H1 (cell line): ENCODE measurements at places on chromosomes 2 and 18. TPM values are rescaled to one million over a fixed set of nuclear protein-coding genes. Genes with fewer than 3 reads are reported as not detected.

DNA sequence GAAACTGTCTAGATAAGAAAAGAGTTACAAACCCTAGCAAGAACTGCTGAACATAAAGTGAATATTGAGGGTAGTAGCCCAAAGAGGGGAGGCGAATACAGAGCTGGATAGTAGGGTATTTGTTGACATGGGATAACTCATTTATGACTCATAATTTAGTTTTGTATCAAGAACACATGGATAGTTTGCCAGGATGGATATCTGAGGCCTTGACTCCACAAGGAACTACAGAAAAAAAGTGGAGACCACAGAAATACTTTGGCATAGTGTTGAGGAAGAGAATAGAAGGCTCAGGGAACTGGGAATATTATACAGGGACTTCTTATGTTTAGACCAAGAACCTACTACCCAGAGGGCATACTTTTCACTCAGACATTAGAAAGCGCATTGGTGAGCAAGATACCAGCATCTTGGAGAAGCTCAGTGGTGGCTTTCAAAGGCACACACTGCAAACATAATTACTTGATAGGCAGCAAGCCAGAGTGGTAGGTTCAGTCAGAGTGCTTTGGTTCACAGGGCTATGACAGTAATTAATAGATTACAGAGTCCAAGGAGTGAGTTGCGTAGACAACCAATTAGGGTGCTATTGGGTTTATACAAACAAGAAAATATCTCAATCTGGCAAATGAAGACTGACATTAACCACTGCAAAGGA is 51.9 kb upstream of the ZBTB7C start:
- no peak for DNase-seq
- no peaks in the 10 kb centered on the region for H3K36me3 ChIP-seq
- no peaks in the 10 kb centered on the region for H3K27me3 ChIP-seq
- no peak overlapping the region for H3K27ac ChIP-seq
- H3K4me1 ChIP-seq: no peaks in the 10 kb centered on the region

- no peaks in the 10 kb centered on the region for H3K4me1 ChIP-seq
- DNase-seq: peak; percentile 73
- no peaks in the 10 kb centered on the region for H3K36me3 ChIP-seq
- no peaks in the 10 kb centered on the region for H3K27me3 ChIP-seq
- no peak overlapping the region for H3K27ac ChIP-seq
Measured at GRCh38 chr2:35410431-35411061, 945.0 kb upstream of the CRIM1 start.

DNA sequence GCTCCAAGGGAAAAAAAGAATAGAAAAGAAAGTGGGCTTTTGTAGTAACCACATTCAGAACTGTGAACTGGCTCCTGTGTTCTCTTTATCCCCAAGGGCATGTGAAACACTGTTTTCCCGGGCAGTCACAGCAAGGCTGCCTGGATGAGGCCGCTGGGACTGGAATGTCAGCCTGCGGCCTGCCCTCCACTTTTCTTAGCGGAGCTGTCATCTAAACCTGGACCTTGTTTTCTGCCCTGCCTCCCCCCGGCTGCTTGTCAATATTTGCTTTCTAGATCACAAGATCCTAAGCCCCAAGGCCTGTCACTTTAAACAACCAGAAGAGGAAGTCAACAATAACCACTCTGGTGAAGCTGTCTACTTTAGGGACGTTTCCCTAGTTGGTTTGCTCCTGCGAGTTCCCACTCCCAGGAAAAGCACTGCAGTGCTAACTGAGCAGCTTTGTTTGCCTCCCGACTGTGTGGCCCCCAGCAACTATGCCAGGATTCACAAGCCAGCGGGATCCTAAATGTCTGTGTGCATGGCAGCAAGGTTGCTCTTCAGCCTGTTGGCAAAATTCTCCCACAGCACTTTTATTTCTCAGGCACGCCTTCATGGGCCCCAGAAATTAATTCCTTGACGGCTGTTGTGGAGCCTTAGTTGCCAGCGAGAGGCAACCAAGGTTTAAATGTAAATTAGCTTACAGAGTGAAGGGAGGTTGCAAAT is 30.6 kb downstream of the SOWAHC start:
- H3K27ac ChIP-seq: no peak overlapping the region
- peak; percentile 49 for DNase-seq

- no peak overlapping the region for H3K4me3 ChIP-seq
- DNase-seq: no peak
- peaks cover 54% of the 10 kb centered on the region for H3K27me3 ChIP-seq
- H3K27ac ChIP-seq: no peak overlapping the region
- no peaks in the 10 kb centered on the region for H3K4me1 ChIP-seq
Measured at GRCh38 chr2:222322236-222322635, 23.4 kb upstream of the PAX3 start.

GRCh38 chr18:48872234-48873145 is 78.3 kb downstream of the SMAD7 start:
- no peak overlapping the region for H3K27ac ChIP-seq
- no peaks in the 10 kb centered on the region for H3K27me3 ChIP-seq
- no peak overlapping the region for H3K4me3 ChIP-seq
- no peaks in the 10 kb centered on the region for H3K4me1 ChIP-seq
- H3K36me3 ChIP-seq: no peaks in the 10 kb centered on the region

GRCh38 chr18:5294457-5295230 is 882 bp downstream of the ZBTB14 start:
- H3K4me1 ChIP-seq: peaks cover 9% of the 10 kb centered on the region
- H3K36me3 ChIP-seq: peaks cover 17% of the 10 kb centered on the region
- peak overlapping the region; percentile 90 for H3K4me3 ChIP-seq
- peaks cover 4% of the 10 kb centered on the region for H3K27me3 ChIP-seq

DNA sequence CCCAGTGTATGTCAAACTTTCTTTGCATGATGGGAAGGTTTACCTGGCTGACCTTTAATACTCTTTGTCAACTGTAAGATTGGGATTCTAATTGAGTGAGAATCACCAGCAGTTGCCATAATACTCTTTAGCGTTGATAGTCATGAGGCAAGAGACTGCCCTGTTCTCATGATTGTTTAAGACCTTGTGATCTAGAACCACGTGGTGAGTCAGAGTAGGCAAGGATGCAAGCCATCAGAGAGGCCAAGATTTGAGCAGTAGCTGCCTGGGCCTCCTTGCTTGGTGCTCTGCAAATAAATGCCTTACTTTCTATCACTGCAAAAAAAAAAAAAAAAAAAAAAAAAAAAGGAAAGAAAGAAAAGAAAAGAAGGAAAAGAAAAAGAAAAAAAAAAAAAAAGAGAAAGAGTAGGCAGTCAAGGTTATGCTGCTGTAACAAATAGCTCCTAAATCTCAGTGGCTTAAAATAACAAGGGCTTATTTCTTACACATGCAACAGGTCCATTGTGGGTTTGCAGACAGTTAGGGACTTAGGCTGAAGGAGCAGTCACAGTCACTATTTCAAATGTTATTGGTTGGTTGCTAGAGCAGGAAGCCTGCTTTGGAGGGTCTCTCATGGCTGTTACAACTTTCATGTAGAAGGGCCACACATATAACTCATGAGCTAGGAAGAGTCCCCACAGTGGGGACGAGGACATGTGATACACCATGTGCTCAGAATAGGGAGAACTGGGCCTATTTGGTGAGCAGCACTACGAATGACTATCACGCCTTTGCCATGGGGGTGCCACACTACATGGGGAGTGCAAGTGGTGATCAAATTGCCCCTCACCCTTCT is 21.7 kb downstream of the IL1R2 start:
- no peak overlapping the region for H3K27ac ChIP-seq
- no peaks in the 10 kb centered on the region for H3K27me3 ChIP-seq
- no peaks in the 10 kb centered on the region for H3K36me3 ChIP-seq
- H3K4me3 ChIP-seq: no peak overlapping the region

- no peak for DNase-seq
- peaks cover 2% of the 10 kb centered on the region for H3K4me1 ChIP-seq
- H3K4me3 ChIP-seq: peak overlapping the region; percentile 69
- peaks cover 15% of the 10 kb centered on the region for H3K27me3 ChIP-seq
- H3K27ac ChIP-seq: no peak overlapping the region
Measured at GRCh38 chr2:69742322-69742952, 503 bp downstream of the ANXA4 start.

GRCh38 chr2:150789376-150789905 is 302.0 kb upstream of the RND3 start:
- H3K27ac ChIP-seq: no peak overlapping the region
- H3K36me3 ChIP-seq: no peaks in the 10 kb centered on the region
- H3K4me3 ChIP-seq: no peak overlapping the region
- H3K4me1 ChIP-seq: no peaks in the 10 kb centered on the region
- H3K27me3 ChIP-seq: no peaks in the 10 kb centered on the region

- no peaks in the 10 kb centered on the region for H3K27me3 ChIP-seq
- 0 out of 2 replicates have a peak overlapping the region, but pooled peaks have one; percentile 37 for H3K27ac ChIP-seq
- H3K4me3 ChIP-seq: no peak overlapping the region
- no peak for DNase-seq
Measured at GRCh38 chr2:3302751-3303582, 74.7 kb downstream of the EIPR1 start.

DNA sequence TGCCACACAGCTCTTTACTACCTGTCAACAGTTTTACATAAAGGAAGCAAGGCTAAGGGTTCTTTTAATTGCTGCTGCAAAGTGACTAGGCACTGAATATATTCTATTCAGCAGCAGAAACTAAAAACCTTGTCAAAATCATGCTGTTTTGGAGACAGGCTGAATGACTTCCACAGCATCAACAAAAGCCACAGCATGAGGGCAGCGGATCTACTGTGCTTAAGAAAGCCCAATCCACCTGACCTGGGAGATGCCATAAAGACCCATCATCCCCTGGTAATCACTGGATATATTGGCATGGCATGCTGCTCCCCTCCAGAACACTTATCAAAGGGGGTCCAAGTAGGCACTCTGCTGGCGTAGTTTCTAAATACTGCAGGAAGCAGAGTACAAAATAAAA is 715.1 kb upstream of the SLC8A1 start:
- H3K4me1 ChIP-seq: 0 out of 2 replicates have a peak, but pooled peaks cover 2% of the 10 kb centered on the region
- peak; percentile 3 for DNase-seq
- H3K27me3 ChIP-seq: no peaks in the 10 kb centered on the region
- H3K36me3 ChIP-seq: no peaks in the 10 kb centered on the region

VPS54 gene
- 13.2 and 14.3 TPM in 2 replicates for total RNA-seq

PTH2R gene
- 0.11 and 0.19 TPM in 2 replicates for total RNA-seq

MFF gene
- total RNA-seq: 86.8 and 89.5 TPM in 2 replicates

SLC40A1 gene
- total RNA-seq: not detected in 2 replicates
